NCI-H446 (cell line): ENCODE measurements at places on chromosomes 11 and 22.

DNA sequence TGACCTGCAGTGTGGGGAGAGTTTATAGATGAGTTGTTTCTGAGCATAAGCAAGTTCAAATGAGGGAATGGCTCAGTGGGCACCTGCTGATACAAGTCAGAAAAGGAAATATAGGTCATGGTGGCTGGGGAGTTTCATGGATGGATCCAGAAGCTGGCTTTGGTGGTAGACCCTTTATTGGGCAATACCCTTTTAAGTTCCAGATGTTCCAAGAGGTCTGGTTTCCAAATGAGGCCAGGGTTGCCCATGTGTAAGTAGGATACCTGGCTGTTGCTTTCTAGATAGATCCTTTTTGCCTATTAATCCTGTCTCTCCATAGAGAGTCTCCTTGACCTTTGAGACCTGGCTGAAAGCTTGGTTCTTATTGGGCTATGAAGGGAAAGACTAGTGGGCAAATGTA lies 2.2 kb downstream of the STIM1 start:
- no peak for DNase-seq

- DNase-seq = no peak
Observed at GRCh38 chr22:37266581-37267134, 15.7 kb upstream of the CYTH4 start.

- peak; percentile 64 for DNase-seq
Observed at GRCh38 chr11:10693509-10694081, at the start of gene IRAG1. TSS of gene IRAG1 (minus strand) at chr11:10693755. CDS start at chr11:10693602, 153 bp downstream.

- DNase-seq = no peak
Observed at GRCh38 chr11:68948496-68948895, 32.3 kb downstream of the MRGPRD start.

- no peak for DNase-seq
Observed at GRCh38 chr11:48138222-48138621, 78.4 kb upstream of the OR4B1 start.

DNA sequence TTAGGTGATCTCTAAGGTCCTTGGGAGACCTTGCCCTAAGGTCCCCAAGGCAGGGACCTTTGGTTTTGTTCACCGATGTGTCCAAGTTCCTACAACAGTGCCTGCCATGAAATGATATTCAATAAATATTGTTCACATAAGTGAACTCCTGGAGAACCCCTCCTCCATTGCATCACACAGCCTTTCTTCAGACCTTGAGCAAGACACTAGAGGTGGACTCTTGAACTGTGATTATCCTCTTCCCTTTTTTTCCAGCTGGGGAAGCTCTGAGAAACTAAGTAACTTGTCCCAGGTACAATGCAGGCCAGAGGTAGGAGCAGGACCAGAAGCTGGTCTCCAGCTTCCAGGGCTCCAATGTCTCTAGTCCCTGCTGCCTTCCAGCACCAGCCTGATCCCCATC lies 76.6 kb upstream of the LMO1 start:
- no peak for DNase-seq

DNA sequence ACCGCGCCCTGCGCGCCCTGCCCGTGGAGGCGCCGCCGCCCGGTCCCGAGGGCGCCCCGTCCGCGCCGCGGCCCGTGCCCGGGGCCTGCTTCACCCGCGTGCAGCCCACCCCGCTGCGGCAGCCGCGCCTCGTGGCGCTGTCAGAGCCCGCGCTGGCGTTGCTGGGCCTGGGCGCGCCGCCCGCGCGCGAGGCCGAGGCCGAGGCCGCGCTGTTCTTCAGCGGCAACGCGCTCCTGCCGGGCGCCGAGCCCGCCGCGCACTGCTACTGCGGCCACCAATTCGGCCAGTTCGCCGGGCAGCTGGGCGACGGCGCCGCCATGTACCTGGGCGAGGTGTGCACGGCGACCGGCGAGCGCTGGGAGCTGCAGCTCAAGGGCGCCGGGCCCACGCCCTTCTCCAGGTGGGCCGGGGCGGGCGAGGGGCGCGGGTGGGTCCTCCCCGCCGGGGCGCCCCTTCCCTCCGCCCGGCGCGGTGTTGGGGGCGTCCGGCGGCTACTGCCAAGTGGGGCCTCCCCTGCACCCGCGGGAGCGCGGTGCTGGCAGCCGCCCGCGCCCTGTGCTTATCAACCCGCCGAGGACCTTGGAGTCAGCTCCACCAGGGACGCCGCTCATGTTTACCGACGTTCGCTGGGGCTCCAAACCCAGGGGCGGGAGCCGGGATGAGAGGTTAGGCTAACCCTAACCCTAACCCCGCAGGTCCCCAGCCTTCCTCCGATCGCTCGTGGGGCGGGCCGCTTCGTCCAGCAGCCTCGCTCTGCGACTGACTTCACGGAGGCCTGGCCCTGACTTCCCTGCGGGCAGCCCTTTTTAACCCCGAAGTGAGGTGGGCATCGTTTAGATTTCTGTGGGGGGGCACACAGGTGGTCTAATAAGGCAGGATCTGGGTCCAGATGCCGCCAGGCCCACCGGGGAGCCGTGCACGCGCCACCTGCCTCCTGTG lies 649 bp downstream of the SELENOO start:
- no peak for DNase-seq

DNA sequence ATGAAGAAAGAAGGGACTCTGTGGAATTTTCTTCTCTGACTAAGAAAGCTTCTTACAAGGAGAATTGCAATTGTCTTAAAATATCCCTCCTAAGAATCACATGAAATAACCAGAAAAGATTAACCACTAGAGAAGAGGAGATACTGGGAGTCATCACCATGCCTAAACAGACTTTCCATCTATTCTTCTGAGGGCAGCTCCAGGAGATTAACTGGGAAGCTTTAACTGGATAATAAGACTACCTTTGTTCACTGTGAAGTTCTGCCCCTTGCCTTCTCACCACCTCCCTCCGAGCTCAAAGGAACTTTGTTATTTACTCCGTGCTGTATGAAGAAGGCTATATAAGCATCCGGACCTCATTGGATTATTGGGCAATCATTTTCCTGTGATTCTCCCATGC lies 24.5 kb upstream of the MMP7 start:
- no peak for DNase-seq

DNA sequence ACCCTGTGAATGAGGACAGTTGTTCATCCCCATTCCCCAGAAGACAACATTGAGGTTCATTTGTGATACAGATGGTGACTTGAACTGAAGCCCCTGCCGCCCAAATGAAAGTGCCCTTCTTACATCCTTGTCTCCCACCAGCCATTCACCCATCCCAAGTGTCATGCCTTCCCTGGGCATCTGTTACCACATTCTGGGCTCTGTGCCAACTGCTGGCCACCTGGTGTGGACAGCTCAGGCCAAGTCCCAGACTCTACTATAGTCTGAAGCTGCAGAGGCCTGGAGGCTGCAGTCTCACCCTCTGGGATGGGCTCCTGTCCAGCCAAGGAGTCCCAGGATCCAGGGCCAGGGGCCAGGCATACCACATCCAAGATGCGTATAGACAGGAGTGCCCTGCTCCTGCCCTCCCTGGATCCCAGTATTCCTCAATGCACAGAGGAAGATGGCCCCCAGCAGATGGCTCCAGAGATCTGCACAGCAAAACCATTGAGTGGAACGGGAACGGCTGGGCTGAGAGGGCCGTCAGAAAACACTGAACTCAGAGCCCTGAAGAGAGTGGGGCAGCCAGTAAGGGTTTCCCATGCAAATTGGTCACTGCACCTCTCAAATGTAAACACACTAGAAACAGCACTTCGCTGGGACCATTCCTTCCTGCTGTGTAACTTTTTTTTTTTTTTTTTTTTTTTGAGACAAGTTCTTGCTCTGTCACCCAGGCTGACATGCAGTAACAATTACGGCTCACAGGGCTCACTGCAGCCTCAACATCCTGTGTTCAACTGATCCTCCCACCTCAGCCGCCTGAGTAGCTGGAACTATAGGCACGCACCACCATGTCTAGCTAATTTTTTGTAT lies 22.8 kb downstream of the ARRB1 start:
- peak; percentile 99 for DNase-seq

- no peak for DNase-seq
Observed at GRCh38 chr11:92251980-92252379, 27.4 kb downstream of the FAT3 start.
